ENCODE measurements at places on chromosomes 12 and 14. TPM values are rescaled to one million over a fixed set of nuclear protein-coding genes. Genes with fewer than 3 reads are reported as not detected.

GRCh38 chr14:97458661-97459579 lies 661.7 kb downstream of the VRK1 start:
- H3K4me1 ChIP-seq: no peaks in the 10 kb centered on the region
- H3K27me3 ChIP-seq: peaks cover 3% of the 10 kb centered on the region
- no peak for DNase-seq

GRCh38 chr12:12017798-12018197 lies 52.9 kb upstream of the BCL2L14 start:
- peaks cover 27% of the 10 kb centered on the region for H3K27me3 ChIP-seq
- no peaks in the 10 kb centered on the region for H3K36me3 ChIP-seq
- H3K27ac ChIP-seq: no peak overlapping the region
- no peak for DNase-seq

- no peak overlapping the region for H3K4me3 ChIP-seq
These were observed 102.6 kb downstream of the SCARB1 start for GRCh38 chr12:124761056-124761455.

GRCh38 chr12:12803186-12803585 lies 10.0 kb upstream of the DDX47 start:
- H3K27me3 ChIP-seq: no peaks in the 10 kb centered on the region
- DNase-seq: peak; percentile 74
- H3K4me1 ChIP-seq: peaks cover 66% of the 10 kb centered on the region
- peaks cover 4% of the 10 kb centered on the region for H3K36me3 ChIP-seq
- H3K4me3 ChIP-seq: peak overlapping the region; percentile 47

DNA sequence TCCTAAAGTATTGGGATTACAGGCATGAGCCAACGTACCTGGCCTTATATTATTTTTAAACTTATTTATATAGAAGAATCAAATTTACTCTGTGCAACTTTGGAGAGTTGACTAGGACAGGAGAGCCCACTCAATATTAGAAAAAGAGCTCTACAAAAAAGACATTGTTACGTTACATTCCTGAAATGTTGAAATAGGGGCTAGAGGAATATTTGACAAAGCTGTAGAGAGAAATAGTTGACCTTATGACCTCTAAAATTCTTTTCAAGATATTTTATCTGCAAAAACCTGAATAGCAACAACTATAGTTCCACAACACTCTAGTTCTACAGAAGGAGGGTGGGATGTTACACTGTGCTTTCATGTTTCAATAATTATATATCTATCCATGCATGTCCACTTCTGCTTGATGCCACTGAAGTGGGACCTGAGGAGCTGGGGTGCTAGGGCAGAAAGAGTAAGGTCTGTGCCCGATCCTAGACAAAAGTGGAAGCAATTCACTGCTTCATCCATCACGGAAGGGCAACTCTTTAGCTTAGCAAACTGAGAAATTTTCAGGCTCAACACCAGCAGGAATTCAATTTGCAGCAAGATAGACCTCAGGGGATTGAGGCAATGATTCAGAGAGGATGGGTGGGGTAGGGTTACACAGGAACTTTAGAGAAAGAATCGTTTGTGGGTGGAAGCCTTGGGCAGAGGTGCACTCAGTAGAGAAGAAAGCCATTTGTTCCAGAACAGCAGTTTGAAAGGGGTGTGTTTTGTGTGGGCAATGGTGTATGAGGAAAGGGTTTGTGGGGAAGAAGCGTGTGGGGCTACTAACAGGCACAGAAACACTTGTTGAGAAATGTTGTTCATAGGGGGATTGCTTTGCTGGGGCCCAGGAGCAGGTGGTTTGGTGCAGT lies 16.0 kb upstream of the RNASE10 start:
- peaks cover 4% of the 10 kb centered on the region for H3K27me3 ChIP-seq
- H3K36me3 ChIP-seq: no peaks in the 10 kb centered on the region
- peaks cover 37% of the 10 kb centered on the region for H3K4me1 ChIP-seq
- DNase-seq: no peak
- no peak overlapping the region for H3K27ac ChIP-seq
- no peak overlapping the region for H3K4me3 ChIP-seq

DNA sequence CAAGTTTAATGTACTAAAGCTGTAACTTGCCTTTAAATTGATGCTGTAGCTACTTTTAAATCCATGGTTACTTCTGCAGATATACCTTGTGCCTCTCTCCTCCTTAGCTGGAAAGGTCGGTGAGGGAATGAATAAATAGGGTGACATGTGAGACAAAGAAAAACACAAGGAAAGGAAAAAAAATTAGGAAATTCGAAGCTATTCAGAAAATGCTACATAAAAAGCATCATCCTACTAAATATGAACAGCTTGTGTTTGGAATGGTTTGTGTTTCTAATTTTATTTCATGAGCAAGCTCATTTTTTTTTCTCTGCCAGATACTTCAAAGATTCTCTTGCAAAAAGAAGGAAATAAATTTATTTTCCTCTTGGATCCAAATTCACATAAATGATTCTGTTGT lies 186.3 kb upstream of the NUDT4 start:
- peak overlapping the region; percentile 59 for H3K27ac ChIP-seq
- H3K4me3 ChIP-seq: peak overlapping the region; percentile 78
- H3K36me3 ChIP-seq: 0 out of 2 replicates have a peak, but pooled peaks cover 5% of the 10 kb centered on the region

GRCh38 chr12:91256411-91256810 lies 73.8 kb upstream of the DCN start:
- H3K36me3 ChIP-seq: no peaks in the 10 kb centered on the region
- no peaks in the 10 kb centered on the region for H3K4me1 ChIP-seq
- H3K27ac ChIP-seq: no peak overlapping the region
- DNase-seq: no peak
- H3K4me3 ChIP-seq: no peak overlapping the region

DNA sequence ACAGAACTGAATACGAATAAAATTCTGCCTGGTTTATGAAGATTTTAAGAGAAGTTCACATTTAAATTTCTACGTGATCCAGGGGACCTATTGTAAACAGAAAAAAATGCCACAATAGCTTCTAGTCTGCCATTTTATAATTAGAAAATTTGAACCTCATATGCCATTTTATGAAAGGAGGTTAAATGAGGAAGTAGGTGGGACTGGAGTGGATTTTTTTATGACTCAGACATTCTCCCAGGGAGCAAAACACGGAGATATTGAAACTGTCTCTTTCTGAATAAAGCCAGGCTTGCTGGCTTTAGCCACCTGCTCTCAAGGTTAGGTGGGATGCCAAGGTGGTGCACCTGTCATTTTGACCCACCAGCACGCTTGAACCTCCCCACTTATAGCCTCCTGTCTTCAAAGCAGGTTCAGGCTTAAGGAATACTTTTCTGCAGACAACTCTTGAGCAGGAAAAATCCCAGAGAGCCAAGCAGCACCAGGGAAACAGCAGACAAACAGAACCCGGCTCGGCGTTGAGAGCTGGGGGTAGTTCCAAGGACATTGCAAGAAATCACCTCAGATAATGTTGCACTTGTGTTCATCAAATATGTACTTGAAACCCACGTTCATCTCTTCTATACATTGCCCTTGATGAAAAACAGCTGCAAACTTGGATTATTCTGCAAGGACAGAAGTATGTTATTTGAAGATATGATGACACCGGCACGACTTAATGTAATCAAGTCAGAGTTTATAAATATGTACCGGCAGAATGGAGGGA lies 203.7 kb downstream of the PPM1H start:
- DNase-seq: peak; percentile 40
- H3K4me1 ChIP-seq: peaks cover 78% of the 10 kb centered on the region
- H3K27me3 ChIP-seq: no peaks in the 10 kb centered on the region
- H3K36me3 ChIP-seq: peaks cover 10% of the 10 kb centered on the region
- peak overlapping the region; percentile 90 for H3K27ac ChIP-seq

DNA sequence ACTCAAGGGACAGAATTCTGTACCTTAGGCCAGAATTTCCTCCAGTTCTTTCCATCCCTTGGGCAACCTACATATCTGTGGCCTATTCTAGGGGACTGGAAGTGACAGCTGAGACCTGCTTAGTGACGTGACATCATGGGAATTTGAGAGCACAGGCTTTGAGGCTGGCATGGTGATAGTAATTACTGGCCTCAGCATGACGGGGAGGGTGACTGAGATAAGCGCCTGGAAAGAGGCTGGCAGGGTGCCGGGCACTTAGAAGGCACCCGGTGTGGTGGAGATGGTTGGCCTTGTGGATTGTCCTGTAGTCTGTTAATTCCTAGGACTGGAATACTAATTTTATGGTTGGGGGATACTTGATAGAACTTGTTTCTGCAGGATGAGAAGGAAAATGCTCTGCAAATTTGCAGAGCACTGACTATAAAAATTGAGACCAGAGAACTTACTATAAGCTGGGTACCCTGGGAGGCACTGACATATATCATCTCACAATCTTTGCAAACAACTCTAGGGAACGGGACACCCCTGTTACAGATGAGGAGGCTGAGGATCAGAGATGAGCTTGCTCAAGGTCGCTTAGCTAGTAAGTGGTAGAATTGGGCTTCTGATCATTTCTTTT lies 42.2 kb upstream of the TBX3 start:
- H3K27me3 ChIP-seq: no peaks in the 10 kb centered on the region
- no peak for DNase-seq
- no peaks in the 10 kb centered on the region for H3K36me3 ChIP-seq
- no peak overlapping the region for H3K4me3 ChIP-seq

GRCh38 chr14:94583557-94583956 lies 2.3 kb downstream of the SERPINA5 start:
- no peak overlapping the region for H3K27ac ChIP-seq
- peaks cover 4% of the 10 kb centered on the region for H3K36me3 ChIP-seq
- H3K27me3 ChIP-seq: no peaks in the 10 kb centered on the region

DNA sequence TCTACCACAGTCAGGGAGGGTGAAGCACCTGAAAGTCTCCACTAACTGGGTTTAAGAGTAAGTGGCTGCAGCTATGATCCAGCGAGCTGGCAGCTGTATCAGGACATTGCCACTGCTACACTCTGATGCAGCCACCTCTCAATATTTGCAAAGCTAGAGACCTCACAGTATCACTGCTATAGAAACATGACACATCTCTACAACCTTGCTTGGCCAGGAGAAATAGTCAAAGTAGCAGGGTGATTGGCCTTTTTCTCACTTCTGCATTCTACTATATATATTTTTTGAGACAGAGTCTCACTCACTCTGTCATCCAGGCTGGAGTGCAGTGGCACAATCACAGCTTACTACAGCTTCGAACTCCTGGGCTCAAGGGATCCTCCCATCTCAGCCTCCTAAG lies 9.3 kb upstream of the FMNL3 start:
- H3K27me3 ChIP-seq: peaks cover 16% of the 10 kb centered on the region
- H3K36me3 ChIP-seq: no peaks in the 10 kb centered on the region
- H3K4me3 ChIP-seq: no peak overlapping the region
- peaks cover 5% of the 10 kb centered on the region for H3K4me1 ChIP-seq

DNA sequence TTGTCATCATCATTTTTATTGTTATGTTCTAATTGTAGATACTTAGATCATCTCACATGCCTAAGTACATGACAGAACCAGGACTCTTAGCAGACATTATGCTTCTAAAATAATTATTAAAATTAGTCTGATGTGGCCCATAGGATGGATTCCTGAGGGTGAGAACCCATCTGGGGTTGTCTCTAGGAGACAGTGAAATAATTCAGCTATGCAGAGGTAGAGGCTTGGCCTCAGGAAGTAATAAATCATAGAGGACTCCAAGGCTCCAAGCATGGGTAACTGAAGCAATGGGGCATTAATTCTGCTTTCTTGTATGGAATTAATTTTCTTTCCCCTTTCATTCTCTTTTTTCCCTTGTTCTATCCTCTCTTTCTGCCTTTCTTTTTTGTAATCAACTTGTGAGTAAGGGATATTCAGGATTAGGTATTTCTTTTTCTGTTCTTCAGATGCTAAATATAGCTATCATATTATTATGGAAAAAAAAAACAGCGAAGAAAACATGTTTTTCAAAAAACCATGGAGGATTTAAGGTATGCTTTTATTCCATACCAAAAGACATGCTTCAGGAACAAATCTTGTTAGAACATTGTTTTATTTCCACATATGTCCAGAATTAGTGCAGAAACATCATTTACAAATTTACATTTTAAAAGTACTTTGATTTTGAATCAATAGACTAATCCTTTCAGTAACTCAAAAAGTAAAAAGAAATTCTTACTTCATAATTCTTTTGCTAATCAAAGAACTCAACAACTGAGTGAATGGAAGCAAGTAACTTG lies 263.2 kb downstream of the TRHDE start:
- H3K36me3 ChIP-seq: peaks cover 20% of the 10 kb centered on the region
- no peak for DNase-seq
- peaks cover 24% of the 10 kb centered on the region for H3K4me1 ChIP-seq
- H3K4me3 ChIP-seq: no peak overlapping the region
- H3K27ac ChIP-seq: no peak overlapping the region
- no peaks in the 10 kb centered on the region for H3K27me3 ChIP-seq

DNA sequence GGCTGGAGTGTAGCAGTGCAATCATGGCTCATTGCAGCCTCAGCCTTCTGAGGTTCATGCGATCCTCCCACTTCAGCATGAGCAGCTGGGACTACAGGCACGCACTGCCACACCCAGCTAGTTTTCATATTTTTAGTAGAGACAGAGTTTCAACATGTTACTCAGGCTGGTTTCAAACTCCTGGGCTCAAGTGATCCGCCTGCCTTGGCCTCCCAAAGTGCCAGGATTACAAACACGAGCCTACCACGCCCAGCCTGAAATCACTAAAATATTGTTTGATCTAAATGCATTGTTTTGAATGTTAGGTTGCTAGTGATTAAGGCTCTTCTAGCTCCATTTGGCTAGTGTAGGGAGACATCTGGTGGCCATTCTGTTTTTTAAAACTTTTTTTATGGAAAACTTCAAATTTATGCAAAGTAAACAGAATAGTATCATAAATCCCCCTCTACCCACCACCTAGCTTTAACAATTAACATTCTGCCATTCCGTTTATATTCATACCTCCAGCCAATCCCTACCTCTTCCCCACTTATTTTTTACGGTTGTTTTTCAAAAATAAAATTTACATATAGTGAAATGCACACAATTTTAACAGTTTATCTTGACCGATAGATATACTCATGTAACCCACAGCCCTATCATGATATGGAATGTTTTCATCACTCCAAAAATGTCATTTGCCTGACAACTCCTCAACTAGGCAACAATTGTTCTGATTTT lies 37.8 kb downstream of the MYO1H start:
- no peaks in the 10 kb centered on the region for H3K36me3 ChIP-seq
- peak; percentile 59 for DNase-seq

DNA sequence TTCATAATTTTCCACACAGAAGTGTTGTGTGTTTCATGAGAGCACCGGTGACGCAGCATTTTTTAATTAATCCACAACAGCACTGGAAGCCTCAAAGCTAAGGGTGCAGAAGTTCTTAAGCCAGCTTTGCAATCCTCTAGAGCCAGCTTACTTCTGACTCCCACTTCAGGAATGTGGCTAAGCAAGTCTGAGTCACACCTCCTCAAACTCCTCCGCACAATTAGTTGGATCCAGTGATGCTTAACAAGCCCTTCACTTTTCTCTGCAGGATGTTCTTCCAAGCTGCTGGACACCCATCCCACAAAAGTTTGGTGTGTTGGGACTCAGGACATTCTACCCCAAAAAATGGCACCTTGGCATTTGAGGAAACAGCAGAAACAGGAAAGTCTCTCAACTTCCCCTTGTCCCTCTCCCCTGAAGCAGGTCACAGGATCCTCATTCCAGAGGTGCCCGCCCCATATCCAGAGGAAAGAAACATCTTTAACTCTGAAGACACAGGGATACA lies 210.0 kb downstream of the PPM1H start:
- peak overlapping the region; percentile 75 for H3K4me3 ChIP-seq
- H3K36me3 ChIP-seq: peaks cover 8% of the 10 kb centered on the region
- DNase-seq: peak; percentile 93
- no peaks in the 10 kb centered on the region for H3K27me3 ChIP-seq
- peak overlapping the region; percentile 90 for H3K27ac ChIP-seq

The ESRRB gene
- not detected for total RNA-seq

The SOCS4 gene
- total RNA-seq: 23.4 TPM

The SSPN gene
- total RNA-seq: 15.1 TPM

The ZNF385A gene
- 4.9 TPM for total RNA-seq

The CLEC4A gene
- total RNA-seq: 0.23 TPM

The LPAR5 gene
- not detected for total RNA-seq

The INHBE gene
- 0.34 TPM for total RNA-seq

The PKP2 gene
- 0.17 TPM for total RNA-seq

The SERPINA1 gene
- not detected for total RNA-seq

All from HFFc6 (cell line).